ENCODE measurements at places on chromosomes 7 and 10.

- DNase-seq, result no peak
Measured at GRCh38 chr10:29472301-29473086, 162.3 kb downstream of the SVIL start.

DNA sequence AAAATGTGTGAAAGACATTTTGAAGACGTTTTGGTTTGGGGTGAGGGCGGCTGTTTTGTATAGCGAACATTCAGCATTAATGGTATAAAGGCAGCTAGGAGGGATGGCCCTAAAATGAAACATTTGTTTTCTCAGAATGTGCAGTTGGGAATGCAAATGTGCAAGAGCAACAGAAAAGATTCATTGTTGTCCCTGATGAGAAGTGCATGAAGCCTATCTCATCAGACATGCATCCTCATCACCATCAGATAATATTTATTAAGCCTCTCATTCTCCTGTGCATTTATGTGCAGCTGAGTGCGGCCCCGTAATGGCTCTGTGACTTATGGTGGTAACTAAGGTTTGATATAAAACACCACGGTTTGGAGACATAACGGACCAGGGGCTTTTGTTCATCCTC lies 199.5 kb downstream of the GFRA1 start:
- no peak for DNase-seq

GRCh38 chr7:140525743-140526142 lies 46.4 kb upstream of the MKRN1 start:
- peak; percentile 69 for DNase-seq

GRCh38 chr7:22356701-22357310 lies at the start of gene RAPGEF5:
Gene RAPGEF5 (minus strand): TSS chr7:22357154. CDS start chr7:22357060, 94 bp downstream.
- peak; percentile 41 for DNase-seq

- DNase-seq, result peak; percentile 53
Measured at GRCh38 chr10:109914966-109915365, 8.3 kb downstream of the XPNPEP1 start.

- peak; percentile 59 for DNase-seq
Measured at GRCh38 chr7:40717242-40717641, 582.4 kb downstream of the SUGCT start.
